ENCODE measurements at places on chromosomes 1 and 21.

GRCh38 chr1:8712413-8713231 lies 104.8 kb downstream of the RERE start:
- peak; percentile 66 for DNase-seq

- DNase-seq = no peak
Observed at GRCh38 chr1:201134405-201134804, 7.4 kb upstream of the ASCL5 start.

- no peak for DNase-seq
Observed at GRCh38 chr1:224805889-224806288, 123.6 kb upstream of the DNAH14 start.

- no peak for DNase-seq
Observed at GRCh38 chr1:159473335-159473734, 33.8 kb downstream of the OR10J1 start.

GRCh38 chr1:66159800-66160199 lies 367.1 kb downstream of the PDE4B start:
- no peak for DNase-seq

DNA sequence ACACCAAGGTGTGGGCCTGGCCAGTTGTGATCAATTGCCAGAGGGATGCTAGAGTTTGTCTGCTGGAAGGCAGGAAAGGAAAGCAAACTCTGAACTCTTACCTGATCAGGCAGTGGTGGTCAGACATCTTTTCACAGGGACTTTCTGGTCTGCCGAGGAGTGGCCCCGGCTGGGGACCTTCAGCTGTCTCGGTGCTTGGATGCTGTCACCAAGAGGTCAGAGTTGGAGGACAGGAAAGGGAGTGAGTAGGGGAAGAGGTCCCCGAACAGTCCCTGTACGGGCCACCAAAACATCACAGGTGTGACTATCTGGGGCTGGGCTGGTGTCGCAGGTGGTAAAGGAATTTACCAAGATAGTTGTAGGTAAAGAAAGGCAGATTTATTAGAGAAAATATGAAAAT lies 17.7 kb upstream of the METTL13 start:
- no peak for DNase-seq

DNA sequence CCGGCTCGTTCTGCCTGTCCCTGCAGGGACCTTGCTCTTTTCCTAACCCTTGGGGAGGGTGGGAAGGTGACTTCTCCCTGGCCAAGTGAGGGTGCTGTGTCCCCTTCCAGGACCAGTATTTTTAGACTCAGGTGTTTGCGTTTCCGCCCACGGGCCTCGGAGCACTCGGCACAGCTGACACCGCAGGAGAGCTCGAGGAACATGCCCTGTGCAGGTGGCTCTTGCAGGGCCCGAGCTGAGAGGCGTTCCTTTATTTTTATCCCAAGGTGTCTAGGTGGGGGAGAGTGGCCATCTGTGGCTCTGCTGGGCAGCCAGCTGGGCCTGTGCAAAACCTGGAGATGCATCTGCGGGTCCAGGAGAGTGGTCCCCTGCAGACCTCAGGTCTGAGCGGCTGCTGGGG lies 16.0 kb downstream of the PLCH2 start:
- no peak for DNase-seq

DNA sequence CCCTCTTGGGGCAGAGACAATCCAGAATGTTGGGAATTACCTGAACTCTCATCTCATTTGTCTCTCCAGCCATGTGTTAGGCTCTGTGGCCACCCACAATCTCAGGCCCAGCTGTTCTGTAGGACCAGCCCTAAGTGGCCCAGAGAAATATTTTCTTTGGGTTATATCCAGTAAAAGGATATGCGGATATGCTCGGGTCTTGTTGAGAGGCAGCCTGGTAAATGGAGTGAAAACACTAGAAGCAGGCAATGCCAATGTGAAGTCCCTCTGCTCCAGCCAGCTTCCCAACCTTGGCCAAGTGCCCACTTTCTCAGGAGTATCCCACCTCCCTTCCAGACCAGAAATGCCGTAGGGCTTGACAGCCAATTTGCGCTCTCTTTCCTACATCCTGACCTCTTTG lies 192.2 kb downstream of the ST6GALNAC3 start:
- DNase-seq = no peak

DNA sequence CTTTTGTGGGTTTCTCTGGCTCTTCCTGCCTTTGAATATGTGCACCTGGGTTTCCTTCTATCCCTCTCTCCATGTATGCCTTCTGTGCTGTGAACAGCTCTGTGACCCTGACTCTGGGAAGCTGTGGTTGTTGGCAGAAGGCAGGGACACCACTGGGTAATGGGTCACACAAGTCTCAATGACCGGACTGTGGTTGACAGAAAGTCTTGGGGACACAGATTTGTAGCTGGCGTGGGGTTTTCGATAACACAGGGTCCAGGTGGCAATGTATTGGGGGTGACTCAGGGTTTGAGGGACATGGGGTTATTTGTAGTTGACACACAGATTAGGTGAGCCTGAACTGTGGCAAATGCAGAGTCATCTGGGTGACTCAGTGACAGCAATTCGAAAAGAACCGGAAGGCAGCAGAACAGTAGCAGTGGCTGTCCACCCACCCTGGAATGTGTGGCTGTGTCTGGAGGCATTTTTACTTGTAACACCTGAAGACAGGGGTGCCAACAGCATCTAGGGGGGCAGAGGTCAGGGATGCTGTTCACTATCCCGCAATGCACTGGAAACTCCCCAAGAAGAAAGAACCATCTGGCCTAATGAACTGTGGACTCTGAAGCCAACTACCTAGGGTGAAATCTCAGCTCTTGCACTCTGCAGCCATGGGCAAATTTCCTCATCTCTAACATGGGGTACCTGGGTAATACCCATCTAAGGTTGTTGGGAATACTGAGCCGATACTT lies 13.0 kb upstream of the SLC6A9 start:
- peak; percentile 38 for DNase-seq

All from AG08395 (cell line).